ENCODE measurements at places on chromosomes 2 and 18.

DNA sequence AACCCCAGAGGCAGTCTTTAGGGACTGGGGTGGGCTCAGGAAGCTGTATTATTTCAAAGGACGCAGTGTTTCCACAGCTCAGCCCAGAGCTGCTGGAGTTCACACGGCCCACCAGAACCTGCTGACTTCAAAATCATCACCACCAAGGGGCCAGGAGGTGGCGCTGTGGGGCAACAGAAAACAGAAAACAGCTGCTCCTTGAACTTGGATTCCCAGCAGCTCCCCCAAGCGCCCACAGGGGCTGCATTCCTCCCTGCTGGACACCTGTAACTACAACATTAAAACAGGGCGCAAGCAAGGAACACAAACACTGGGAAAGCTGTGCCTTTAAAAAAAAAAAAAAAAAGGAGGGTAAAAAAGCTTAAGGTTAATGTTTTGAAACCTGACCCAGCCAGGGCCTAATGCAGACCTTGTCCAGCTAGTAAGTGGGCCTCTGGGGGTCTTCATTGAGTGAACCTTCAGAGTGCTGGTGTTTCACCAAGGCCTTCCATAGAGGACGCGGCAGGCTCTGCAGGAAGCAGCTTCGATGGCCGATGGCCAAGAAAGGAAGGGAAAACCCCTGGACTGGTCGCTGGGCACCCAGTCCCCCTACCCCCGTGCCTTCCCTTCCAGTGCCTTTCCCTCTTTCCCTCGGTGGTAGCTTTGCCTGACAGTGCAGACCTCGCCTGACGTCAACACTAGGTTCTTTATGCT lies 25.9 kb downstream of the MLPH start:
- no peak for DNase-seq

GRCh38 chr2:199468561-199469513 lies 11.1 kb upstream of the SATB2 start:
- no peak for DNase-seq

GRCh38 chr18:13703899-13704298 lies 22.5 kb downstream of the FAM210A start:
- DNase-seq: no peak

GRCh38 chr18:75538727-75539126 lies 111.2 kb upstream of the SMIM21 start:
- DNase-seq: no peak

DNA sequence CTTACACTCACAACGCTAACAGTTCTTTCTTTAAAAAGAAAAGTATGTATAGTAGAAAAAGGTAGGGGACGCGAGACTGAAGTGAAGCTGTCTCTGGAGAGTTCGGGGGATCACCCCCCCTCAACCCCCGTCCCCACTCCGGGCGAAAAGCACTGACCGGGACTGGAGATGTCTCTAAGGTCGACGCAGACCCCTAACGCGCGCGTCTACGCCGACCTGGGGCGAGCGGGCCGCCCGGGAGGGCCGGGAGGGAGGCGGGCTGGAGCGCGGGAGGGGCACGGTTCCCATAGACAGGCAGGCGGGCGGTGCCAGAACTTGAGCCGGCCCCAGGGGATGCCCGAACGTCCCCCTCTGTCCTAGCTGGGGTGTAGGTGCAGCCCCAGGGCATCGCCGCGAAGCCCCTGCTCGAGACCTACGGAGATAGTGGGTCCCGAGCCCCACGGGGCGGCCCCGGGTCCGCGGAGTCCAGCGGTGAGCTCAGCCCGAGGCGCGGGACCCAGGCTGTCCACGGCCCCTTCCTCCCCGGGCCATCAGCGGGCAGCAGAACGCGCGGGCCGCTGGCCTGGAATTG lies 82.2 kb downstream of the CHRNA1 start:
- DNase-seq: no peak

DNA sequence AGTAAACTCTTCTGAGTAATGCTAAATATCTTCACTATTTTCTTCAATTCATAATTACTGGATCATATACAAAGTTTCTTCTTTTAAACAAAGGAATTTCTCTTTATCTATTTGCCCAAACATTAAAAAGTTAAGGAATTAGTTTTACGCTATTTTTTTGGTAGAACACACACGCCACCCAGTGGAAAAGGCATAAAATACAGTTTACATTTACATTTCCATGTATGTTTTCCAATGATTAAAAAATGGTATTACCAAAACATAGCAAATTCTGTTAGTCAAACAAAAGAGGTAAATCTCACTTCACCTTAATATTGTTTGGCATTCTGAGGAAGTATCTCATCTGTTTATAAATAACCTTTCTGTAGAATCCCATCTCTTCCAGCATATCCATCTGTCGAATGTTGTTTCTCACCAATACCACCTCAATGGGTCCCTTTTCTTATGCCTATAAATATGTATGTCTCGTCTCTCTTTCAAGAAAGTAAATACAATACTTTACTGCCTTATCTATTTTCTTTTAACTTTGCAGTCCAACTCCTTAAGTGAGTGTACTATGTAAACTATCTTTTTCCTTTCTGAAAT lies 7.2 kb downstream of the BOLL start:
- no peak for DNase-seq

GRCh38 chr2:105783972-105784371 lies 39.3 kb downstream of the NCK2 start:
- DNase-seq: no peak

GRCh38 chr18:37435996-37436395 lies 129.6 kb downstream of the CELF4 start:
- peak; percentile 47 for DNase-seq

GRCh38 chr18:79395308-79395640 lies 456 bp upstream of the NFATC1 start:
- no peak for DNase-seq

DNA sequence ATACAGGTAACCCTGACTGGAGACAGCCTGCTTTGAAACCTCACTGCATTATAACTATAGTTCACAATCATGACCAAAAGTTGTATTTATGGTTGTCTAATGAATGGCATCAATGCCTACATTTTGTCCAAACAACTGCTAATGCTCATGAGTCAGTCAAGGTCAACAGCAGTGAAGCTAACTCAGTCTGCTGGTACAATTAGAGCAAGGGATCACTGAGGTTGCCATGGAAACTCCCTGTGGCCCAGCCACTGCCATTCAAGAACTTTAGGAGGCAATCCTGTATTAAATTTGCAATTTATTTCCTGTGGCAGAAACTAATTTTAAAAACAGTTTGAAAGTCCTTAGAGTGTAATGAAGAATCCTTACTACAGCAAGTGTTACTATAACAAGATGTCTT lies 185.1 kb upstream of the SMAD7 start:
- no peak for DNase-seq

DNA sequence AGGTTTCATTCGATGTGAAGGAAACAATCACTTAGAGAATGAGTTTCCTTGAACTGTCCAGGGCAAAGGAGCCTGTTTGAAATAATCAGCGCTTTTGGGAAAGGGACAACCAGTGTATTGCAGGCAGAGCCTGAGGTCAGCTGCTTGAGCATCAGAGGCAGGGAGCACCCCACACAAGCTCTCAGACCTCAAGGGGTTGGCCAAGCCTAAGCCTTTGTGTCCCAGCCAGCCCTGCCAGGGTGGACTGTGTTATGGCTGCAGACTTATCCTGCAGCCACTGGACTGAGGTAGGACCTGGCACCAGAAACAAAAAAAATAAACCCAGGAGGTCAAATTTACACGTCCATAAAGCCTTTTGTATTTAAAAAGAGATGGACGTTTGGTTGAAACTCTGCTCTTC lies 228.3 kb downstream of the SEPTIN10 start:
- no peak for DNase-seq

DNA sequence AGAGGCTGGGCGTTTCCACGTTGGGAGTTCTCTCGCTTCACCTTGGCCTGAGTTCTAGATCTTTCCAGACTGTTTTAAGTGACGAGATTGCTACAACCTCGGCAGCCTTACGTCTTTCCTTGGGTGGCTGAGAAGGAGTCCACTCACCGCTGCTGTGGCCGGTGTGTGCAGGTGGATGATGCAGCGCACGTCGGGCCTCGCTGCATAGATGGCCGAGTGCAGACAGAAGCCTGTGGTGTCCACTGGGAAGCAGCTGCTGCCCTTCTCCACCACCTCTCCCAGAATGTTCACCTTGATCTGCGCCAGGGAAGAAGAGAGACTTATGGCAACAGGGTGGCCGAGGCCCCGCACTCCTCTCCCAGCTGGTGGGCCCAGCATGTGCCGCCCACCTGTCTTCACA lies 75.7 kb downstream of the ADD2 start:
- no peak for DNase-seq

DNA sequence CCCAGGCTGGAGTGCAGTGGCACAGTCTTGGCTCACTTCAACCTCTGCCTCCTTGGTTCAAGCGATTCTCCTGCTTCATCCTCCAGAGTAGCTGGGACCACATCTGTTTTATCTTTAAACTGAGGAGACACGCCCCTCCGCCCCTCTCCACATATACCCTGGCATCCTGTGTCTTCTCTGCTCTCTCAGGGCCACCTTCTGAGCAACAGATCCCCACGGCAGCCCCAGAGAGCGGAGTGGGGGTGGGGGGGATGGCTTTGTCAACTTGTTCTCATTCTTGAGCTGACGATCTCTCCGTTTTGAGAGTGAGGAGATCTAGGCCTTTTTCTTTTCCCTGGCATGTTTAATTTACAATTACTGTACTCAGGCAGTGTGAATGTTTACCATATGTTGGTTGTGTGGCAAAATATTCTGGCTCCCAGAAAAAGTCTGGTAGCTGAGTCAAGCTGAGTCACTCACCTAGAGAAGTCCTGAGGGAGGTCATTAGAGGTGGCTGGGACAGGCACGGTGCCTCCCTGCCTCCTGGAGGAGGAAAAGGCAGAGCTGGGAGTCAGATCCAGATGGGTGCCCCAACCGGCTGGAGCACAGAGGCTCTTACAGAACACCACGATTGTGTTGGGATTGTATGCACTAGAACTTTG lies 19.5 kb upstream of the ID2 start:
- DNase-seq: no peak

DNA sequence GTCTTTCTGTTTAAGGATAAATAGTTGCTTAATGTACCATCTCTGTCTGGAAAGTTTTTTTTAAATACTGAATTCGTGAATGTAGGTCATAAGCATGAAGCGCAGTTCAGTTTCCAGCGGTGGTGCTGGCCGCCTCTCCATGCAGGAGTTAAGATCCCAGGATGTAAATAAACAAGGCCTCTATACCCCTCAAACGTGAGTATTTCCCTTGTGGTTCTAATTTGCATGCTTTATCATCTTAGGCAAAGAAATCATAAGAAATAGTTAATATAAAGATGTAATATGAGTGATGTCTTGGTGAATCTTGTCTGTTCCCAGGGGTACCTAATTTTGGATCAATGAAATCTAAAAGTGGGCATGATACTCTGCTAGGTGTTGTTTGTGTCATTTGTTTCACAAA lies 1.5 kb downstream of the NDC80 start:
- DNase-seq: no peak

GRCh38 chr2:17620280-17620679 lies 79.8 kb downstream of the VSNL1 start:
- no peak for DNase-seq

GRCh38 chr2:8422450-8422800 lies 259.4 kb upstream of the ID2 start:
- no peak for DNase-seq

GRCh38 chr2:148177559-148177958 lies 156.7 kb downstream of the MBD5 start:
- DNase-seq: no peak

DNA sequence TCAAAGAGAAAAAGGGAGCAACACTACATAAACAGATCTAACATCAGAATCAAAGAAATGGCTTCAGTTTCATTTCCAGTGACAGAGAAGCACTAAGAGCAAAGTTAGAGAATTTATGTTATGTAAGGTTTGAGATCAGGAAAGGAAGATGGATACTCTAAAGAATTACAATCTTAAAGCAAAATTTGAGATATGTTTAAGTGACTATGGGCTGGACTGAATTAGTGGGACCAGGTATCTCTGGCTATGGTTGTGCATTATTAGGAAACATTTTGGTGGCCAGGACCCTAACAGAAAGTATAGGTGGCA lies 208.2 kb downstream of the CCDC178 start:
- DNase-seq: no peak

DNA sequence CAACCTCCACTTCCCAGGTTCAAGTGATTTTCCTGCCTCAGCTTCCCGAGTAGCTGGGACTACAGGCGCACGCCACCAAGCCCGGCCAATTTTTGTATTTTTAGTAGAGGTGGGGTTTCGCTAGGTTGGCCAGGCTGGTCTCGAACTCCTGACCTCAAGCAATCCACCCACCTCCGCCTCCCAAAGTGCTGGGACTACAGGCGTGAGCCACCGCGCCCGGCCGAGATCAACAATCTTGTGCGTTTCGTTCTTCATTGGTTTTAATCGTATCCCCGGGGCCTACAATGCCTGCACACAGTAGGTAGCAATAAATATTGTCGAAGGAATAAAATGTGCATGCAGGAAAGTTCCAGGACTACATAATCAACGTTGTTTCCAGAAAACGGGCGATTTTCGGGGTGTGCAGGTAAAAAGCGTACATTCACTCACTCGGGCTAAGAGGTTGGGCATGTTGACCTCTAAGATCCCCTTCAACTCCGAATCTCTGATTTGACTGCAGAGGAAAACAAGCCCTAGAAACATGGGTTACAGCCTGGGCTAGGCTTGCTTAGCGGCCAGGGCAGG lies 2.7 kb upstream of the SOS1 start:
- DNase-seq: no peak

GRCh38 chr2:106552921-106553320 lies 65.8 kb downstream of the CD8B2 start:
- no peak for DNase-seq
